ENCODE measurements at places on chromosomes 4 and X.

GRCh38 chr4:68082758-68083157 is 46.9 kb downstream of the TMPRSS11F start:
- DNase-seq: no peak

- no peak for DNase-seq
These were observed 36.4 kb upstream of the RBM41 start for GRCh38 chrX:107154787-107155620.

DNA sequence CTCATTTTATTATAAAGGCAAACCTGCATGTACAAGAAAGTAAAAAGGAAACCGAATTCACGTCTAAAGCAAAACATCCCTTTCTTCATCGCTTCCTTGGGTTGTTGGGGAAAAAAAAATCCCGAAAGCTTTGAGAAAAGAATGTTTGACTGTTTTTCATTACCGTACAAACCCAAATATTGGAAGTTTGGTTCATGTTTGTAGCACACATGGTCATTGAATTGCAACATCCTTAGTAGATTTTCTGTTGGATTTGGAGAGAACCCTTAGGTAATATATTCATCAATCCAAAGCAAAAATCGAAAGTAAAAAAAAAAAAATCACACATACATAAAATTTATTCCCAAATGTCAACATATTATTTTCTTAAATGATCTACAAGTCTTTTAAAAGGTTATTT is 420.3 kb downstream of the MAPK10 start:
- no peak for DNase-seq

DNA sequence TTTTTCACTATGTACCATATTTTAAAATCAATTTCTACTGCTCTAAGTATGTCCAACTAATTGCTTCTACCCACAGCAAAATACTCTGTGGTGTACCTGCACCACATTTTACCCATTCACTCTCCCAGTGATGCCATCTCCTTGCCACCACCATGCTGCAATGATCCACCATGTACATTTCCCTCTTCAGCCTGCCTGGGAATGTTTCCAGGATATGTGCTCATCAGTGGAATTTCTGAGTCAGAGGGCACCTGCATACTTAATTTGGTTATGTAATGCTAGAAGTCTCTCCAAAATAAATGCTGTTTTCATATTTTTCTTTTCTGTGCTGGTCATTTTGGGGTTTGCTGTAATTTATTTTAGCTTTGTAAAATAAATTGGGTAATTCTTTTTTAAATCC is 33.2 kb upstream of the OCIAD2 start:
- no peak for DNase-seq

DNA sequence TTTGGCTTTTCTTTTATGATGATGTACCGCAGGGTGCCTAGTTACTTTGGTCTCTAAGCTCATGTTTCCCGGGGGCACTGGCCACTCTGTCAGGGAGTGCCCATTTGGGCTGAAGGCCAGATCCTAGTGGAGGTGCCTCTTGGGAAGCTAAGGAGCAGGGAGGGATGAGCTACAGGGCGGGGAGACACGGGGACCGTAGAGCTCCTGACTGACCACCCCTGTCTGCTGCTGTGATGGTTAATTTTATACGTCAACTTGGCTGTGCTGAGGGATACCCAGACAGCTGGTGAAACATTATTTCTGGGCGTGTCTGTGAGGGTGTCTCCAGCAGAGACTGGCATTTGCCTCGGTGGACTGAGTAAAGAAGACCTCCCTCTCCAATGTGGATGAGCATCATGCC is 24.9 kb upstream of the CLDN24 start:
- DNase-seq: no peak

DNA sequence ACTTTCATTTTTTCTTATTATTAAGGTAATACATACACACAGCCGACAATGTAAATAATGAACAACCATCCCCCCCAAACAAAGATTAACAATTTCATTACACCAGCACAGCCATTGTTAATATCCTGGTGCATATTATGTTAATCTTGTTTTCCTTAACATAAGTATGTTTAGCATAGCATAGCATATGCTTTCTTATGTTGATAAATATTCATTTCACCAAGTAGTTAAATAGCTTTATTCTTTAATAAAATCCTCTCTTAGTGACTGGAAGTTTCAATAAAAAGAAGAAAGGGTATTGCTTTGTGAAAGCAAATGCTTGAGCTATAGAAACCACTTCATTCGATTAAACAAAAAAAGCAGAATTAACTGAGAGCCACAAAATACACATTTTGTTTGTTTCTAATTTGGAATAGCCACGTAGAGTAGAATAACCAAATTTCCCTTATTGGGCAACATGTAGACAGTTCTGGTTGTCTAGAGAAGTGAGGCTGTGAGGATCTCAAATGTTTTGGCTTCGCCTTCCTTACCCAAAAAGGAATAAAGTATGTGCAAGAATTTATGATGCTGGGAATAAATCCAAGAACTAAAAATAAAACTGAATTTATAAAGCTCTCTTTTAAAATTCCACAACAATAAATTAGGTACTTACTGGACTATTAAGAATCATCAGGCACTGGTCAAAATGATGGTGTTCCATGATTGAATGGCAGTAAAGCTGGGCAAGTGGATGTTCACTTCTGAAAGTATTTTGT is 118.0 kb downstream of the PDE5A start:
- DNase-seq: no peak

DNA sequence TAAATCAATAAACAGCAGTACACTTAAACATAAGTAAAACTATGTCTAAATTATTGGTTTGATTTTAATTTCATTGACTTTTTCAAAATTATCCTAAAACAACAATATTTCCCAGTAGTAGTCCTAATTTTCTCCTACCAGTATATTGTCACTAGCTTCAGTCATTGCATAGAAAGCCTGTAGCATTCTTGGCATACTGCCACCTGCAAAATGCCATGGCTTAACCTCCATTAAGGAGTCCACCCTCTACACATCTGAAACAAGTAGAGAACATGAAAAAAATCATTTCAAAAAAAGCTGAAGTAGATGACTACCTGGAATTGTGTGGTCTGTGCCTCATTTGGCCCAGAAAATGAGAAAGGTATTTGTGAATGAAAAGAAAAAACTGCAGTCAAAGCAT is 348.5 kb downstream of the INPP4B start:
- DNase-seq: no peak

DNA sequence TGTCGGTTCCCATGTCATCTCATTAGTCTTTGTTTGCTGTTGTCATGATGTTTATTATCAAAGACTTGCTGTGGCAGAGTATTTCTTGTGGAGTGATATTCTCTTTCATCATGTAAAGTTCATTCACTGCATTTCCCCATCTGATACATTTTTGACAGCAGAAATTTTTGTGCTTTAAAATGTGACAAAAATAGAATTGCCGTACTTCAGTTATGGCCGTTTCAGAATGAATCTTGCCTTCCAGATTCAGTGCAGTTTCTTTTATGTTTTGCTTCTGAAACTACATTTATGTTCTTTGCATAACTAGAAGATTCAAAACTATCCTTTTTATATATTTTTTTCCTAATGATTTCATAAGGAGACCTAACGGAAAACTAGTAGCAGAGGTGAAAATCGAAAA is 10.0 kb downstream of the CSTF2 start:
- no peak for DNase-seq

- no peak for DNase-seq
These were observed 33.9 kb downstream of the AFF2 start for GRCh38 chrX:148534291-148534690.

DNA sequence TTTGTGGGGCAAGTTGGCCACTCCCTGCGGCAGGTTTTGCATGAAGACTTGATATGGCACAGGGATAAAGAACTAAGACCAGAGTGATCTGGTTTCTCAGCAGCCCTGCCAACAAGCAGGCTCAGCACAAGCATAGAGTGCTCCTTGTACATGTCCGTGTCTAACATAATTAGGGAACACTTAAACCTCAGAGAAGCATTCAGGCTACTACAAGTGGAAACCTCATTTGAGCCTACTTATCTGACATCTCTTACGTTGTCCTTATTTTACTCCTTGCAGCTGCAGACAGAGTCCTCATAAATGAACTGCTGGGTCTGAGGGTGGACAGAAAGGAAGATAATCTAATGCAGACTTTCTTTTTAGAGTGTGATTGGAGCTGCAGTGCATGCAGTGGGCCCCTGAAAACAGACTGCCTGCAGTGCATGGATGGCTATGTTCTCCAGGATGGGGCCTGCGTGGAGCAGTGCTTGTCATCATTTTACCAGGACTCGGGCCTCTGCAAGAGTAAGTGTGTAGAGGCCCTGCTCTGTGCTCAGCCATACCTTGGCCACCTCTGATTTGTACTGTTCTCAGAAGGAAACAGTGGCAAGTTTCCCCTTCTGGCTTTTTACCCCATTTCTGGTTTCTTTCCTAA is 179.1 kb upstream of the ANXA3 start:
- DNase-seq: no peak

DNA sequence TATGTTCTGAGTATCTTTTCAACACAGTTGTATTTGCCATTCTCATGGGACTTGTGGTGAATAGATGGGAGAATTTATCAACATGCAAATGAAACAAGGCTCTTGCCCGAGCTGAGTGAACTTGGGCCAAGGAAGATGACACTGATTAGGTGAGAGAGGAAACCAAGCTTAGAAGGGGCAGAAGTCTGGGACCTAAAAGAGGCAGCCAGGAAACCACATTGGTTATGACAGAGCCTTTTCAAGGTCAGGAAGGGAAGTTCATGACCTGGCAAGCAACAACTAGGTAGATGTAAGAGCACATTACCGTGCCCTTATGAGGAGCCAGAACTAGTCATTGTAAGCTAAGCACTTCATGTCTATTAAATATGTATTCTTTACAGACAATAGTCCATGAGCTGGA is 590.3 kb downstream of the PACRGL start:
- no peak for DNase-seq

- no peak for DNase-seq
These were observed 117.4 kb upstream of the MAB21L2 start for GRCh38 chr4:150464523-150464922.

- no peak for DNase-seq
These were observed 53.4 kb upstream of the PSAPL1 start for GRCh38 chr4:7487998-7488671.

GRCh38 chr4:164606478-164606877 is 147.5 kb upstream of the SMIM31 start:
- no peak for DNase-seq

DNA sequence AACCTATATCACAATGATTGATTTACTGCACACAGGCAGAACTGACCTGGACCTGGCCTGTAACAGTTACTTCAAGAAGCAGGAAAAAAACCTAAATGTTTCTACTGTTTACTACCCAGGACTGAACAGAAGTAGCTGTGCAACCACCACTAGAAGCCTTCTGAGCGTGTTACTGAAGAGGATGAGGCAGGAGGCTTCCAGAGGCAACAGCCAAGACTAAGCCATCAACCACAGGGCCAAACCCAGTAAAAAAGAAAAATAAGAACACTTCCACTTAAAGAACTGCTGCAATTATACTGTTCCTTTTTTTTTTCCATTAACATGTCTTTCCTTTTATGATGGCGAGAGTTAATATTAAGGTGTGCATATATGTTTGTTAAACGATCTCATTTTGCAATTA is 29.4 kb upstream of the TTC29 start:
- DNase-seq: no peak

DNA sequence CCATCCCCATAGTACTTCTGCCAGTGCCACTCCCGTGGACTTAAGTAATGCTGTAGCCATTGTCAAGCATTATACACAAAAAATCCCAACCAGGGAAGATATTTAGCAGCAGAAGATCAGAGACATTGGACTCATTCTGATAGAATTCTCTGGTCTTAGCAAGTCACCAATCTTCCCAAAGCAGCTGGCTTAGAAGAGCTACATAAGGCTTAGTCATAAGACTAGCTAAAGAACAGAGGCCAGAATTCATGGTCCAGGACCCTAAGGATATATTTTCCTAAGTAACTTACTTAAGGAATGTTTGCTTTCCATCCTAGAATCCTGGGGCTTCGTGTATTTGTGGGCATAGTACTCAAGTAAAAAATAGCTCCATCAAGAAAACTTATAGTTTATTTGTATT is 100.3 kb upstream of the SLIT2 start:
- DNase-seq: no peak

DNA sequence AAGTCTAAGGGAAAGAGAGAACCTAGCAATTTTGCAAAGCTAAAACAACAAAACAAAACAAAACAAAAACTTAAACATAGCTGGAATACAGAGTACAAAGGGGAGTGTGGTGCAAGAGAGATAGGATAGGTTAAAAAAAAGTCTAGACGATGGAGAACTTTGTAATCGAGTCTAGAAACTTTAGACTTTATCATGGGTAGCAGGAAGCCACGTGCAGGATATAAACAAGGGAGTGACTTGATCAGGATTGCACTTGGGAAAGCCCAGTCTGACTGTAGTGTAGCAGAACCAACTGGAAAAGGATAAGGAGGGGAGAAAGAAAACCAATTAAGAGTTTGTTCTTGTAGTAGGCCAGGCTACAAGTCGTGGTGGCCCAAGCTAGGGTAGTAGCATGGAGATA is 750.1 kb downstream of the RPA4 start:
- no peak for DNase-seq

DNA sequence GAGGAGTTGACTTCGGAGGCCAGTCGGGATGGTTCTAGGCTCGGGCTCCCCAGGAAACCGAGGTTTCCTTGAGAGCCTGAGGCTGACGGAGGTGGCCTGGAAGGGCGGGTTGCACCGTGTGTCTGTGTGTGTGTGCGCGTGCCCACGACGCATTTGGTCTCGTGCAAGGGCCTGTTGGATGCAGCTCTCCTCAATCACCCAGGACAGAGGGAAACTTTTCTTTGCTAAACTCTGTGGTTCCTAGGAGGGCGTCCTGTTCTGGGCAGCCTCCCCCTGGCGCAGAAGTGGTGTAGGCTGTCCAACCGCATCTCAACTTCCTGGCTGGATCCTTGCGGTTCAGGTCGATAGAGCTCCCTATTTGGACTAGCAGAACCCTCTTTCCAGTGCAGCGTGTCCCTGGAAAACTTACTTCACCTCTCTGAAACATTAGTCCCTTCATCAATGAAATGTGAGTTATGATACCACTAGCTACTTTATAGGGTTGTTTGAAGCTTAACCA is 973 bp downstream of the STK32B start:
- no peak for DNase-seq

DNA sequence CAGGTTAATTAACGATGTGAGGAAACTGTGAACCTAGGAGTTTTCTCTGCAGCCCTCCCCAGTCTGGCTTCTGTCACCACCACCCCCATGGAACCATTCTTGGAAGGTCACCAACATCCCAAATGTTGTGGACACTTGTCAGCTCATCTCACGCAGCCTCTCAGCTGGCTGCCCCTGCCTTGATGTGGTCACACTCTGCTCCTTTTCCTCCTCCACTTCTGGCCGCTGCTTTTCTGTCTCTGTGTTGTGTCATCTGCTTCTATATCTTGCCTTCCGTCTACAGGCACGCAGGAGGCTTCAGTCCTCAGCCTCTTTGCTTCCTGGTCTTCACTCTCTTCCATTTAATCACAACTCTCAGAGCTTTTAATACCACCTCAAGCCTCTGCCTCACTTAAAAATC is 371.5 kb upstream of the SLIT2 start:
- DNase-seq: no peak

DNA sequence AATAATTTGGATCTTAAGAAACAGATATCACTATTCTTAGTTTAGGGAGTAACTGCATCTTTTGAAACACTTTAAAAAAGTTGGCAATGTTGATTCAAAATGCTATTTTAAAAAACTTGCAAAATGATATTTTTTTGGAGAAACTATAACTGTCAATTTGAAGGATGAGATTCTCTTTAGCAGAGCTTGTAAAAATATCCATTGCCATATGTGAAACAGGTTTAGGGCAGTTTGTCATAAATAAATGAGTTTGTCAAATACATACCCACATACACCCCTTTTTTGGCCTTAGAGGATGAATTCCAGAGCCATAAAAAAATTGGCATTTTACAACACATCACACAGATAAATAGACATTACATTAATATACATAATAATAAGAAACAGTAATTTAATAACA is 174.6 kb downstream of the BMPR1B start:
- no peak for DNase-seq
